ENCODE measurements at places on chromosomes 11 and 22.

GRCh38 chr22:23213022-23213555, 32.8 kb downstream of the BCR start:
- no peak overlapping the region for H3K4me3 ChIP-seq
- peaks cover 9% of the 10 kb centered on the region for H3K4me1 ChIP-seq
- no peak for DNase-seq

- no peak overlapping the region for H3K27ac ChIP-seq
- DNase-seq, result no peak
- no peaks in the 10 kb centered on the region for H3K27me3 ChIP-seq
- no peaks in the 10 kb centered on the region for H3K36me3 ChIP-seq
Measured at GRCh38 chr11:61049063-61049377, 53.3 kb upstream of the CD5 start.

- no peaks in the 10 kb centered on the region for H3K4me1 ChIP-seq
- H3K36me3 ChIP-seq, result no peaks in the 10 kb centered on the region
- H3K27me3 ChIP-seq, result no peaks in the 10 kb centered on the region
- no peak for DNase-seq
Measured at GRCh38 chr11:83736684-83737083, 450.5 kb upstream of the CCDC90B start.

- no peak for DNase-seq
- H3K4me1 ChIP-seq, result no peaks in the 10 kb centered on the region
- no peaks in the 10 kb centered on the region for H3K27me3 ChIP-seq
Measured at GRCh38 chr11:64265176-64266160, 14.1 kb downstream of the PLCB3 start.

DNA sequence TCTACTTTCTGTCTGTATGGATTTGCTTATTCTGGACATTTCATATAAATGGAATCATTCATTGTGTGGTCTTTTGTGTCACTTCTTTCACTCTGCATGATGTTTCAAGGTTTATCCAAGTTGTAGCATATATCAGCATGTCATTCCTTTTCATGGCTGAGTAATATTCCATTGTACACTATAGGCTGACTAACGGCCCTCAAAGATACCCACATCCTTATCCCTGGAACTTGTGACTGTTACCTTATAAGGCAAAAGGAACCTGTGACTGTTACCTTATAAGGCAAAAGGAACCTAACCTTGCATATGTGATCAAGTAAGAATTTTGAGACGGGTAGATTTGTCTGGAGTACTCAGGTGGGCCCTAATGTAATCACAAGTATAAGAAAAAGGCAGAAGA, 111.8 kb downstream of the CSNK2A3 start:
- DNase-seq, result no peak
- no peaks in the 10 kb centered on the region for H3K27me3 ChIP-seq
- H3K4me1 ChIP-seq, result no peaks in the 10 kb centered on the region
- H3K27ac ChIP-seq, result no peak overlapping the region
- no peaks in the 10 kb centered on the region for H3K36me3 ChIP-seq
